ENCODE measurements at places on chromosomes 7 and 10.

DNA sequence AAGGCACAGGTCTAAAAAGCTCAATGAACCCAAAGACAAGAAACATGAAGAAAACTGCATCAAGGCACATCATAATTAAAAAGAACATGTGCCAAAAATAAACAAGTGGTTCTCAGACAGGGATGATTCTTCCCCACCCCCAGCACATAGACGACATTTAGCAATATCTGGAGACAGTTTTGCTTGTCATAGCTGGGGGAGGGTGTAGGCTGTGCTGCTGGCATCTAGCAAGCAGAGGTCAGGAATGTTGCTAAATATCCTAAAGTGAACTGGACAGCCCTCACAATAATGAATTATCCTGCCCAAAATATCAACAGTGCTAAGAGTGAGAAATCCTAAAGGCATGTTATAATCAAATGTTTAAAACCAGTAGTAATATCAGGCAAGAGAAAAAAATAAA lies 122.6 kb downstream of the MICU1 start:
- DNase-seq = no peak

GRCh38 chr10:104103956-104104355 lies 18.0 kb upstream of the SFR1 start:
- DNase-seq = no peak

GRCh38 chr7:54897891-54898290 lies 120.9 kb upstream of the EGFR start:
- peak; percentile 10 for DNase-seq

DNA sequence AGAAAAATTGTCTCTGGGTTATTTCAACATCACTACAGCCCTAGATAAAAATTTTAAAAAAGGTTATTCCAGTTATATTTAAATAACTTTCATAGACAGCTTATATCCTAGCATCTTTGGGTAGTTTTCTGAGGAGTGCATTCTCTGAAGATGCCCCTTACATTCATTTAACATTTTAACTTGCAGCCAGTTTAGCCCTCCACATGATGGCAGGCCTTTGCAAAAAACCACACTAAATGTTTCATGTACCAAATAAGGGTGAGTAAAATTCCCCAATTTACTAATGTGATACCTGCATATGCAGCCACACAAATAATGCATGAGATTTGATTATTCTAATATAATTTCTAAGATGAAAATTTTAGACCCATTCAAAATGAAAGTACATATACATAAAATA lies 108.4 kb upstream of the ZWINT start:
- DNase-seq = no peak

DNA sequence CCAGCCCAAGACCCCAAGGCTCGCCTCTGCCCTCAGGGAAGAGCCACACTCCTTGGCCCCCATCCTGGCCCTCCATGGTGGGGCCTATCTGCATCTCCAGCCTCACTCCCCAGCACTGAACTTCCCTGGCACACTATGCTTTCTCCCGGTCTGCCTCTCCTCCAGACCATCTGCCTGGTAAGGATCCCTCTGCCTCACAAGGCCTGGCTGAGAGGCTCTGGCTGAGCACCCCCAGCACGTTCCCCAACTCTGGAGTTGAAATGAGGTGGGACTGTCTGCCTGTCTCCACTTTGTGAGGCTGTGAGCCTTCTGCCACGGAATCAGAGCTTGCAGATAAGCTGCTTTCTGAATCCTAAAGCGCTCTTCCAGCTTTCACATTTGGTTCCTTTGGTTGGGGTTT lies 220.7 kb downstream of the TNS3 start:
- no peak for DNase-seq

- no peak for DNase-seq
Measured at GRCh38 chr10:111030042-111030750, 46.6 kb upstream of the ADRA2A start.

DNA sequence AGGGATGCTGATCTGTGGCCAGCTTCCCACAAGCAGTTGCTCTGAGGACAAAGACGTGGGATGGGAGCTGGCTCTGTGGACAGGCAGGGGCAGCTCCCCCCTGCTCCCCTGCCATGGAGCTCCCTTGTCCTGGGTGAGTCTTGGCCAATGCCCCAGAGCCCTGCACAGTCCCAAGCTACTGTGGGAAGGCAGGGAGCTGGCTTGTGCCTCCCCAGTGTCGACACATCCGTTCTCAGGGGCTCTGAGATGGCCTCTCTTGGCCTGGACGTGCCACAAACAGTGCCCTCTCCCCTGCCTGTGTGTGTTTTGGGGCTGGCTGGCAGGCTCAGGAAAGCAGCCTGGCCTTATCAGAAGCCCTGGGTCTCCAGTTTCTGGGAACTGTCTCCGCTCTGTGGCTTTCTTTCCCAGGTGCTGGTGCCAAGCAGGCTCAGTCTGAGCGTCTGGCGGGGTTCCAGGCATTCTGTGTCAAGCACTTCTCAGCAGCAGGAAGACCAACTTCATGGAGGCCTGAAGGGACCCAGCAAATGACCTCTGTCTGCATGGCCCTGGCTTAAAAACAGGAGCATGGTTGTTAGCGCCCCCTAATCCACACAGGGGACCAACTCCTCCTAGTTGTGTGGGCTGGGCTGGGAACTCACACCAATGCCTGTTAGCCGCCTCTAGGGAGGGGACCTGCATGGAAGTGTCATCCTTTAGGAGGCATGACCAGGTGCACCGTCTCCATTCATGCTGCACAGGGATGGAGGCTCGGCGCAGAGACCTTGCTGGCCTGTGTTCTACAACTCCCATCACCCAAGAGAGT lies 375.2 kb downstream of the RPS24 start:
- no peak for DNase-seq
